ENCODE measurements at places on chromosomes 2 and 18. TPM values are rescaled to one million over a fixed set of nuclear protein-coding genes. Genes with fewer than 3 reads are reported as not detected.

GRCh38 chr2:5925604-5926003 is 233.4 kb downstream of the SOX11 start:
- DNase-seq, result no peak

GRCh38 chr18:61643884-61644647 is 248.7 kb downstream of the RNF152 start:
- no peak for DNase-seq

- peak; percentile 72 for DNase-seq
Observed at GRCh38 chr2:10331027-10331701, 28.5 kb downstream of the HPCAL1 start.

DNA sequence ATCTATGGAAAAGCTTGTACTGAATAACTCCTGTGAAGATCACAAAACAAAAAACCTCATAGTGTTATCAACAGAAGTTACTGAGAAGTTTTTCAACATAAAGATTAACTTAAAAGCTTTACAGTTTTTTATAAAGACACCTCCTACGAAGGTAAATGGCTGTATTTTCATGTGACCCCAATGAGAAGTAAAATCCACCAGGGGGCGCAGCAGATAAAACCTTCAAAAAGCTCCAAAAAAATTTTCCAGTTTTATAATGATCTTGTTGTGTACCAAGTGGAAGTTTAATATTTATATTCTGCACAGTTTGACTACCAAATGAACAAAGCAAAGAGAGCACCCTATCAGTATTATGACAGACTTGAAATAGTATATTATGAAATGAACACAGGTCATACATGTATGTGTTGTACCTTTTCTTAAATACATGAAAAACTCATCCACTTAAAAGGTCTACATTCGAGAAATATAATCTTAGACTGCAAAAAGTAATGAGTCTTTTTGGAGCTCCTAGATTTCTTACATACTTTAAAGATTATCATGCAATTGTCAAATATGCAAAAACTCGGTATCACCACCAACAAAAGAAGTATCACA is 38.5 kb downstream of the PNO1 start:
- DNase-seq, result no peak

GRCh38 chr2:232292395-232293154 is 86.0 kb upstream of the ALPP start:
- DNase-seq, result peak; percentile 36

DNA sequence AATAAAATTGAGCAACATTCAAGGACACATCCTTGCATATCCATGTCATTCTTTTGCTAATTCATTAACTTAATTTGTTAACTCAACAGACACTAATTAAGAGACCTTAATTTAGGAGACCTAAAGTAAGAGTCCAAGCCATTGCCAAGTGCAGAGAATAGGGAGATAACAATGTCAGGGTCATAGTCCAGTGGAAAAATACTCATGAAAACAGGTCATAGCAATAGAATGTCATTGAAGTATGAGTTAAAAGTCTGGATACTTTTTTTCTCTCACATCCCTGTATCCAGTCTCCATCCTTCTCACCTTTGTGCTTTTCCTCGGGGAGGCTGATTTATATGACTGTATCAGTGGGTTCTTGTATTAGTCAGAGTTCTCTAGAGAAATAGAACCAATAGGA is 26.6 kb upstream of the DPP4 start:
- no peak for DNase-seq

The SOCS6 gene
- 20.2 TPM for total RNA-seq

Measured in left ventricle myocardium inferior (tissue), 1 donor.